Epithelial cell of umbilical artery (primary cell): ENCODE measurements at places on chromosomes 11 and 22. TPM values are rescaled to one million over a fixed set of nuclear protein-coding genes. Genes with fewer than 3 reads are reported as not detected.

Gene EMID1
- total RNA-seq = not detected in 2 replicates

Gene DRD2
- total RNA-seq = not detected in 2 replicates

Gene DGCR6
- total RNA-seq = 1.9 and 2.4 TPM in 2 replicates

Gene INTS4
- 34.4 and 44.5 TPM in 2 replicates for total RNA-seq

Gene OSBP2
- 5.5 and 12.8 TPM in 2 replicates for total RNA-seq

Gene UBQLNL
- not detected in 2 replicates for total RNA-seq

Gene MMP1
- 11.9 and 2,455 TPM in 2 replicates for total RNA-seq

Gene CERK
- 47.4 and 136 TPM in 2 replicates for total RNA-seq

Gene C11orf91
- total RNA-seq = 0.32 TPM in 1 of 2 replicates, not detected in the other

Gene FOSL1
- total RNA-seq = 12.7 and 20.2 TPM in 2 replicates

Gene HTR3B
- total RNA-seq = not detected in 2 replicates

Gene NPTXR
- total RNA-seq = 0.32 and 0.46 TPM in 2 replicates

Gene GPR83
- total RNA-seq = not detected in 2 replicates

Gene WNT11
- 0.65 TPM in 1 of 2 replicates, not detected in the other for total RNA-seq

Gene GLYAT
- total RNA-seq = not detected in 2 replicates
